Mucosa of gallbladder (tissue), 1 donor: ENCODE measurements at places on chromosomes 16 and 17.

DNA sequence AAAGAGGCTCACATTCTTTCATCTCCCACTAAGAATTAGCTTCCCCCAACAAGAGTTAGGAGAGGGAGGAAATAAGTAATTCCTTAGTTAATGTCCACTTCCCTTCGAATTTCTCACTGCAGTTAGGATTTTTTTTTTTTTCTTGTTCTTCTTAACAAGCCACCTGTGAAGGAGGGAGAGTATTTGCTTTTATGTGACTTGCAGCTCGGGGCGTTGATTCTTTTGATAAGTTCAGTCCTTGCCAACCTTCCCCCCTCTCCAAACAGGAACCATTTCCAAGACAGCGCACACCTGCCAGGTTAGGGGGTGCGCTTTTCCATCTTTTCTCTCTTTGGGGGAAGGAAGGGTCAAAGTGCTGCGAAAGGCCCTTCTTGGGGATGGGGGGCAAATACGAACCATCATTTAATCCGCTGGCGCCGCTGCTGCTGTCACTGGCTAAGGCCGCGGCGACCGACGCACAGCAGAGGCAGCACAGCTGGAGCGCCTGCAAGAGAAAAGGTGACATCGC lies 758 bp downstream of the ADAMTS18 start:
- no peak for DNase-seq

DNA sequence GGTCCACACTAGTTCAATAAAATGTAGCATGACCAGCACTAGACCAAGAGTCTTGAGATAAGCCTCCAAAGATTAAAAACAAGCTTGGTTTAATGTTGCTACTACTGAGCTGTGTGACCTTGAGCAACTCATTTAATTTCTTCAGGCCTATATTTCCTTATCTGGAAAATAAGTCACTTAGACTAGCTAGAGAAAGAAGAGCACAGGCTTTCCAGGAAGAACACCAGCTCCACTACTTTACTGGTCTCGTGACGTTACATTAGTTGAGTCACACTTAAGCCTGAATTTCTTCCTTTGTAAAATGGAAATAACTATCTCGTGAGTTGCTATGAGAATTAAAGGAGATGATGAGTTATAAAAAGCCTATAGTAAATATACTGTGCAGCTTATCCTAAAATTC lies 5.4 kb downstream of the HELZ start:
- no peak for DNase-seq

DNA sequence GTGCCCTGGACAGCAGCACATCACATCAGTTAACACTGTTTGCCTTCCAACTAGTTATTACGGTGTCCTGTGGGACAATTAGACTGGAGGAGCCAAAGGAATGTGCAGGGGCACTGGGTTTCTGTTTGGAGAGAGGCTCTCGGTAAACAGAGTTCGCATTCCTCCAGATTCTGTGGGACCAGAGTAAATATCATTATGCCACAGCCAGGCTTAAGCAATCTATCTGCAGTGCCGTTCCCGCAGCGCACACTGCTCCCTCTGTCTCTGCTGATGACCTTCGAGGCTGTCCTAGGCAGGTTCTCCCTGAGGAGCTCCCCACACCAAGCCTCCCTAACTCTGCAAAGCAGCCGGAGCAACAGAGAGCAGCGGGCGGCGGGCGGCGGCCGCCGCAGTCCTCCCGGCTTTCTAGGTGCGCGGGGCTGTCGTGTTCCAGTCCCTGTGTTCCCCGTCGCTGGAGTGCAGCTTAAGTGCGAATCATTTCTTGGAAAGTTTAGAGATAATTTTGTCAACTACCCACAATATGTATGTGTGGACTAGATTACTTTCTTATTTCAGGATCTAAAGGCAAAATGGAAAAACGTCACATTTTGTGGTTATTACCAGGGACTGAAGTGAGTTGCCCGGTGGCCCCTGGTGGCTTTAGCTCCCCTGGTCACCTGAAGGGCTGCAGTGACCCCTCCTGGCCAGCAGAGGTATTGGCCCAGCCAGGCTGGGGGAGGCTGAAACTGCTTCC lies 43.3 kb downstream of the PGS1 start:
- peak; percentile 62 for DNase-seq

GRCh38 chr16:50999181-50999580 lies 151.9 kb downstream of the SALL1 start:
- no peak for DNase-seq

- no peak for DNase-seq
Observed at GRCh38 chr16:12406926-12407690, 396.6 kb downstream of the CPPED1 start.

GRCh38 chr16:89195521-89196171 lies 4.7 kb downstream of the SLC22A31 start:
- DNase-seq, result no peak

DNA sequence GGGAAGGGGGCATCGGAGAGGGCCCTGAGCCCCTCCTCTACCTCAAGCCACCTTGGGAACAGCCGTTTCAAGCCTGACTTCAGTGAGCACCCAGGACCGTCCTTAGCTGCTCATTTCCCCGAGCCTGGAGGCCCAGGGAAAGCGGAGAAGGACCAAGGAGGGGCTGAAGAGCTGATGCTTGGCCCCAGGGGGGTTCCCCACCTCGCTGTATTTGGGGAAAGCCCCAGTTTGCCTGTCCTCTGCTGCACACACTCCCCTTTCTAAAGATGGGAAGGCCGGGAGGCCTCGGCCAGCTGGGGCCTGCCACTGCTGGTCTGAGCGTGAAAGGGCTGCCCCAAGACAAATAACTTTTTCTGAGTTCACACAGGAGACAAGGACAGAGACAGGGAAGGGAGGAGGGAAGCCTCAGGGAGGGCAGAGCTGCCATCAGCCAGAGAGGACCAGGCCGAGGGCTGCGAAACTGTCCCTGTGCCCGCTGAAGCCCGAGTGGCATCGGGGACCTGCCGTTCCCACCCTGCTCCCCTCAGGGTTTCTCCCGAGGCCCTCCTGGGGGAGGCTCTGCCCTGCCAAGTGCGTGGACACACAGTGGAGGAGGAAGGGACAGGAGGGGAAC lies 11.6 kb downstream of the ZACN start:
- DNase-seq, result no peak
